Caki2 (cell line): ENCODE measurements at places on chromosomes 2 and 18.

DNA sequence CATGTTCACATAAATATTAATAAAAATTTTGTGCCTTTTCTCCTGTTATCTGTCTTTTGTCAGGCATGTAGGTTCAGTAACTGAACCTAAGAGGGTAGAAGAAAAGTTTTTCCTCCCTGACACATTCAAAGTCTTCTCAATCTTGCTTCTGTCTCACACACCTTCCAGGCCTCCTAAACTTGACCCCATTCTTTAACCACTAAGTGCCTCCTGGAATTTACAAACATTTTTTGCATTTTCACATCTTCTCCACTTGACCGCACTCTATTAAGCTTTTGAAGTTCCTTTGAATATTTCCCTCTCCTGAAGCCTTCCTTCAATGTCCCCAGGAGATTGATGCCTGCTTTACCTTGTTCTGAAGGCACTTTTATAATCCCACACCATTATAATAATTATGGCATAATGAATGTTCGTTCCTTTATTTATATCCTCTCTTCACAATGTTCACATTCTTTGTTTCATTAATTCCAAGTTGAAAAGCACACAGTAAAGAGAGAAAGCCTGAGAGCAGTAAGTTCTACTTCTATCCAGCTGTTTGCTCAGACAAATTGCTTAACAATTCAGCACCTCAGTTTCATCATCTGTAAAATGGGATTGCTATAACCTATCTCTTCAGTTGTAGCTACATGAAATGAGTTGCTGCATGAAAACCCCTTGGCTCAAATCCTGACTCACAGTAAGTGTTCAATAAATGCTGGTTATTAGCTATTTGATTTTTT lies 184.8 kb upstream of the KLHL29 start:
- peak; percentile 21 for DNase-seq

GRCh38 chr2:145116834-145117725 lies 597.2 kb upstream of the ZEB2 start:
- no peak for DNase-seq

DNA sequence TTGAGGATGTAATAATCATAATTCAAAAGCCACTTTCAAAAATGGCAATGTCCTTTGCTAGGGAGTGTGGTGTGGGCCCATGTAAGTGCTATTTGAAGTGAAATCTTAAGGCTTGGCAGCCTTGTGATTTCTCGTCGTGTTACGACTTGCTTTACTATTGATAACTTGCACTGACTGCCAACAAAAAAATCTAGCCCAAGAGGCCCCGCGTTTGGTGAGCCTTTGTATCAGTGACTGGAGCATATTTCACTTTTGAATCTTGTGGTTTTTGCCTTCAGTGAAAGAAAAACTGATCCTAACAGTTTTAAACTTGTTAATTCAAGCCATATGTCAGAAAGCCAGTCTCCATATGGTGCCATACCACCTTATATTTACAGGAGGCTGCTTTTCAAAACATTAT lies 248.0 kb downstream of the TMEM182 start:
- DNase-seq, result no peak

DNA sequence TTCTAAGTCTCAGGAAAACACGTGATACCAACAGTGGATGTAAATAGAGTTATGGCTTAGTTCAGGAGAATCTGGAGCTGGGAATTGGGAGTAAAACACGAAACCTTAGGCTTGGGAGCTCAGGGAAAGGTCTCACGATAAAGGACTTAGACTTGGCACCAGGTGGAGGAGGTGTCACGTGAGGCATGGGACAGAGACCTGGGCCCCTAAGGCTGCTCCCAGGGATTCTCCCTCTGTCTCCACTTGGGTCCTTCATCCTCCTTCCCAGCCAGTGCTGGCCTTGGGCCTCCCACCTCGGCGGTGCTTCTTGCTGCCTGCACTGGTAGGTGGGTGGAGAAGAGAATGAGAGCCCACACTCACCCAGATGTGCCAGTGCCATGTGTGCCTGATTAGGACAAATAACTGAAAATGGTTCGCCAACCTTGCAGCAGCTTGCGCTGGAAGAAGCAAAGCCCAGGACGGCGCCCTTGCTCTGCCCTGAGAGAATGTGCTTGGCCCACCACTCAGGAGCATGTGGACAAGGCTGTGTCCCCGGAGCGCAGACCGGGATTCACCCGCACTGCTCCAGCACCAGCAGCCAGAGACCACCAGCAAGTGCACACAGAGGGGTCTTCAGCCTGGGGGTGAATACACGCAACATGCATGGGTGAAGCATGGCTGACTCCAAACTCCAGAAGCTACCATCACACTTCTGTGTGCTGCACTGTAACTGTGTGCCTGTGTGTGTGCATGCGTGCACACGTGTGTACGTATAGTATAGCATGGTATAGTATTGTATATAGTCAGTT lies 48.1 kb downstream of the PSMG2 start:
- DNase-seq, result no peak

DNA sequence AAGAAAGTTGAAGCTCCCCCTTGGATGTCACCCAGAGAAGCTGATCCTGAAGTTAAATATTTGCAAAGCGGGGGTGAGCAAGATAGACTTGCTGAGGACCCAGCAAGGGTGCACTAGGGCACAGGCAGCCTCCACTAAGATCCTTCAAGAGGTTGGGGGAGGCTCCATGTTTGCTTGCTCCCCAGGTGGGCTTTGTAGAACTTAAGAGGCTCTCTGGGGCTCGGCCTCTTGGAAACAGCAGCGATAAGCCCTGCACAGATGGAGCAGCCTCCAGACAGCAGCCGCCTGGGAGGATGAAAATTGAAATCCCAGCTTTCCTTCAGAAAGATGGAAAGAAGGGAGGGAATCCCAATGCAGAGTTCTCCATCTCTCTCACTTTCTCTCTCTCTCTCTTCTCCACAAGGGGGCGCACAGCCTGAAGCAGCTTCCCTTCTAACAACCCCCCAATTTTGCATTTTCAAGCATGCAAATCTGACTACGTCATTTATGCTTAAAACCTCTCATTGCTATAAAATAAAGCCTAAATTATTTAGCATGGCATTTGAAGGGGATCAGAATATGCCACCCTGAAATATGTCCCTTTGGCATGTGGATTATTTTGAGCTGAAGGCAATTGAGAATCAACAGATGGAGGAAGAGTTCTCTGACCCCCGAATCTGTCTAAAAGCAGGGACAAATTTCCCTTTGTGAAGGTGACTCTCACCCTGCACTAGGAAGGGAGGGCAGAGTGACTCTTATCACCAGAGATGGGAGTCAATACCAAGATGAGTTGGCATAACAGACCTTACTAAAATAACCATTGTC lies 185.7 kb upstream of the KLHL29 start:
- peak; percentile 27 for DNase-seq

DNA sequence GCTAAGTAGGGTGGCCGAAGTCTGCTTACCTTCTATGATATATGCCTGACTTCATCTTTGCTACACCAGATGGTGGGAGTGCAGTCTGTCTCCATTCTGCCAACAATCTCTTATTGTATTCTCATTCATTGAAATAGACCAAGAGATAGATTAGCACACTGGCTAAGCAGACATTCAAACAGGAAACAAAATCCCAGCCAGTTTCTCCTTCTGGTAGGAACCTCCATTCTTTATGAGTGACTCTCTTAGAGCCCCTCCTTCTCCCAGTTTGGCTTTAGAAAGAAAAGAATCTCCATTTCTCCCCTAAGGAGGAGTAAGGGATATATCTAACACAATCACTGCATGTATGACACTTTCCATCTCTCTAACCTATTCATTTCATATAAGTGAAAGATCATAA lies 118.9 kb upstream of the COL5A2 start:
- DNase-seq, result no peak

- no peak for DNase-seq
Observed at GRCh38 chr2:231294571-231295362, 96.3 kb downstream of the ARMC9 start.

GRCh38 chr2:3101016-3101942 lies 276.3 kb downstream of the EIPR1 start:
- no peak for DNase-seq

GRCh38 chr2:166867874-166868514 lies 20.3 kb upstream of the XIRP2 start:
- no peak for DNase-seq

DNA sequence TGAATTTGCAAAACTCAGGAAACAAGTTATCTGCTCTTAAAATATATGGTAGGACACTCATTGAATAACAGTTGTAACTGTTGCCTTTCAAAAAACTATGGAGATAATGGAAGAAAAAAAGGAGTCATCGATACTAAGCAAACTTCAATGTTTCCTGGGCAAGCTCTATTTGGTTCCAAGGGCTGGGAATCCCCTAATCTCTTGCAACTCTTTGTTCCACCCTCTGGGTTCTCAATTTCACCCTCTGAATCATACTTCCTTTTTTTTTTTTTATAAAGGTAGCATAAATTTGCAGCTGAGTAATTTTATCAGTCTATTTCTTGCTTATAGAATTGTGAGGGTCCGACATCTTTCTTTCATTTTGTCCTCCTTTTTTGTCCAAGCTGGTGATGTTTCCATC lies 36.7 kb downstream of the SLC9A4 start:
- no peak for DNase-seq

DNA sequence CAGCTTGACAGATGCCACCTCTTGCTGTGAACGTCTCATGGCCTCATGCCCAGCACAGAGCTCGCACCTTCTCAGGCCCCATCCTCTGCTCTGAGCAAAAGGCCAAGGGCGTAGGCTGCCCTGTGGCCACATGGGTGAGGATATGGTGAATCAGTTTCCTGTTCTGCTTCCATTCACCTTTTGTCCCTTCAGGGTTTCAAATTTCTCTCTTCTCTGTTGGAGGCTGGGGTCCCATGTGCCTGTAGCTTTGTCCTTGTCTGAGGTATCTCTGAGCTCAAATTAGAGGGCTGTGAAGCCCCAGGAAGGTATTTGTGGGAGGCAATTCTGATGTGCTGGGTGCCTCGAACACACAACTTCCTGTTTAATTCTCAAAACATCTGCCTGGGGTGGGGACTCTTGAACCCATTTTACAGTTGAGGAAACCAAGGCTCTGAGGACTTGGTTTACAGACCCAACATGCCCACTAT lies 29.0 kb downstream of the ZAP70 start:
- no peak for DNase-seq

DNA sequence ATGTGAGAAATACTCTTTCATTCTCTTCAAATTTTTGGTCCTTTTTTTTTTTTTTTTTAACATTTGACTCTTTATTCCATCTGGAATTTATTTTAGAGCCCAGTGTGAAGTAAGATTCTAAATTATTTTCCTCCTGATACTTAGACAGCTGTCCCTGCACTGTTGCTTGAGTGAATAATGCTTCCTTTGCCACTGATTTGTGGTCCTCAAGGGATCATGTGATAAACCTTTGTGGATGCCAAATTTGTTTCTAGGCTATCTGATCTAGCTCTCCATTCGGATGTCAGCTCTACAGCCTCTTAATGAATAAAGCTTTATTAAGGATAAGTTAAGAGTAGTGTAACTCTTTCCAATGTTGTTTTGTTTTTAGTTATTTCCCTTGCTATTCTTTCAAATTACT lies 142.3 kb downstream of the SMAD7 start:
- DNase-seq, result no peak

GRCh38 chr2:33588232-33588631 lies 10.9 kb downstream of the FAM98A start:
- DNase-seq, result no peak

DNA sequence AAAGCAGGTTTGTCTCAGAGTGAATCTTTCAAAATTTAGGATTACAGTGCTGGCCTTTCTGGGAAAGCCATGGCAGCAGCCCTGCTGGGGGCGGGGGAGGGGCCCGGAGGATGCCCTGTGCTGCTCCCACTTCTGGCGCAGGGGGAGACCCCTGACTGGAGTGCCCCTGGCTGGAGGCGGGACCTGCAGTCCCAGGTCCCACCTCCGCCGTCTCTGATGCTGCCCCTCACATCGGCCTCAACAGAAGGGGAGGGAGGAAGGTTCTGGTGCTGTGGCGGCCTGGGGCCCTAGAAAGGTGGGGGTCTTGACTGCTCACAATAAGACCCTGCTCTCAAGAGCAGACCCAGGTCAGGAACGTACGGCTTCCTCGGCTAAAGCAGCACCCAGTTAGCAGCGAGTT lies 216.4 kb downstream of the TWIST2 start:
- DNase-seq, result no peak

DNA sequence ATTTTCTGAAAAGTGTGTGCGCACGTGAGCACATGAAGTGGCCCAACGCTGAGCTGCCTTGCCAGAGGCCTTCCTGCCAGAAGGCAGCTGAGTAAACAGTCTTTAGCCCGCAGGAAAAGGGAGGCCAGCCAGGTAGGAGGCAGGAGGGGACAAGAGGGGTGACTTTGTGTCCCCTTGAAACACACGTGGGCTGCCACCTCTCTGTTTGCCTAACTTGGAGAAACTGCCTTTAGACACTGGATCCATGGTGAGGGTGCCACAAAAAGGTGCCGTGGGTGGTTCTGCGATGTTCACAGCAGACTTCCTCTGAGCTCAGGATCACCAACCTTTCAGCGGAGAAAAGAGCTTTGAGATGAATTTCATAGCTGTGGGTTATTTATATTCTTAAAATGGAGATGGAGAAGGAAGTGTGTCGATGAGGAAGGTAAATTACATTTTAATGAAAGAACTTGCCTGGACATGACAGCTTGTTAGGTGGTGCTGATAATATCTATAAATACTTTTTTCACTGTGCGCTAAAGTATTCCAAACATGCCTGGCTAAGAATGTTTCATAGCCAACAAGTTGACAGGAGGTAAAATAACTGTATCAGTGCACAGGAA lies 36.6 kb upstream of the ASB1 start:
- no peak for DNase-seq

GRCh38 chr2:202091476-202091875 lies 18.4 kb downstream of the KIAA2012 start:
- DNase-seq, result no peak

GRCh38 chr2:218019411-218020060 lies 16.7 kb upstream of the TNS1 start:
- no peak for DNase-seq

DNA sequence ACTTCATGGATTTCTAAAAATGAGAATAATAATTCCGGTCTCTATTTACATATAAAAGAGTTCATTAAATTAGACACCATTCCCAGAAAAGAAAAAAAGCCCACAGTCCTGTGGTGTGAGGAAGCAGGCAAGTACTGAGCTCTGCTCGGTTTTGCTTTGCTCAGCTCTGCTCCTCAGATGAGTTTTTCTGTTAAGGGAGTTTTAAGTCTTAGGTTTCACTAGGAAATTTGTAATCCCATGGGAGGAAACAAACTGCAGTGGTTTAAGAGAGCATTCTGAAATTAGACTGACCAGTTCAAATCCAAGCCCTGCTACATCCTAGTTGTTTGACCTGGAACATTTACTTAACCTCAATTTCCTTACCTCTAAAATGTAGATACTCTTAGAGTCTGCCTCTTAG lies 338.6 kb upstream of the MMADHC start:
- DNase-seq, result no peak

GRCh38 chr18:3451183-3451988 lies 1.4 kb downstream of the TGIF1 start:
- DNase-seq, result peak; percentile 81

GRCh38 chr2:235937087-235937486 lies 231.1 kb downstream of the GBX2 start:
- DNase-seq, result no peak

DNA sequence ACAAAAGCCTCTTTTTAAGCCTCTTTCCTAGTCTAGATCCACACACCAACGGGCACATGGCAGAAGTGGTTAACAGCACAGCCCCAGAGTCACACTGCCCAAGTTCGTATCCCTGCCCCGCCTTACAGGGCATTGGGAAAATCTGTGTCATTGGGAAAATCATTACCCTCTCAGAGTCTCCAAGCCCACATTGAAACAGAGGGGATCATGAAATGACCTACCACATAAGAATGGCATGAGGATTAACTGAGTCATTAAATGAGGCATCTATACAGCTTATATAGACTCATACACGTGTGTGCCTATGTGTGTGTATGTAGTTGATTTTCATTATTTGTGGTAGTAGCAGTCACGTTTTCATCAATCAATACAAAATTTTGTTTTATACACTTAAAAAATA lies 469.0 kb upstream of the POU3F3 start:
- no peak for DNase-seq
